Effector CD8-positive, alpha-beta T cell (primary cell): ENCODE measurements at places on chromosomes 5 and 9.

GRCh38 chr5:59496524-59497134, 396.9 kb downstream of the PDE4D start:
- DNase-seq, result no peak

- no peak for DNase-seq
These were observed 22.7 kb upstream of the CXCL14 start for GRCh38 chr5:135601466-135601865.

- DNase-seq, result no peak
These were observed 3.1 kb upstream of the EEIG1 start for GRCh38 chr9:127983847-127984289.

DNA sequence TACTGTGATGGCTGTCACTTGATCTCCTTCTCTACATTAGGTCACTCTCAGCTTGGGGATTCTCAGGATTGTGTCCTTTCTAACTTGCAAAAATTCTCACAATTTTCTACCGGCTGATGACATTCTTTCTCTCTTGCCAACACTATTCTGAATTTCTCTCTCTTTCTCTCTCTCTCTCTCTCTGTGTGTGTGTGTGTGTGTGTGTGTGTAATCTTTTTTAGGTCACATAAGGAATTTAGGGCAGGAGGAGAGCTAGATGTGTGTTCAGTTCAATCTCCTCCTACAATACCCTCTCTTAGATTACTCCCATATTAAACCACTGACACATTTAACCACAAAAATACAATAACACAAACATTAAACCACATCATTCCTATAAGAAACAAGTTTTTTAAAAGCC, 242.3 kb upstream of the NREP start:
- DNase-seq, result no peak

- no peak for DNase-seq
These were observed 141.7 kb downstream of the DCP2 start for GRCh38 chr5:113118298-113118697.
